Central memory CD4-positive, alpha-beta T cell (primary cell): ENCODE measurements at places on chromosomes 5 and 9.

DNA sequence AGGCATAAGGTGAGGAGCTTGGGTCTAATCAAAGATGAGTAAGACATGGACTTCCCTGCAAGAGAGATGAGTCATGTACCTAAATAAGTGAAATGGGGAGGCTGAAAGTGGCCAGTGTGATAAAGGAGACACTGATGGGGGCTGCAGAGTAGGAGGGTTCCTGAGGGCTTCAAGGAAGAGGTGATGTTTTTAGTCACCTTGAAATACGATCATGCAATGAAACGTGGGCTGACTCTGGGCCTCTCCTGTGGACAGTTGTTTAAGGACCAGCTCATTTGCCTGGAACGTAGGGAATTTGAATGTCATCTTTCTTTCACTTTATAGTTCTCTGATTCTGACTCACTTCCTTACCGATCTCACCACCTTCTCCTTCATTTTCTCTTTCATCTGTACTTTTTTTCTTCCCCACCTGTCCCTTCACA lies 49.6 kb upstream of the CPLX2 start:
- DNase-seq = no peak

DNA sequence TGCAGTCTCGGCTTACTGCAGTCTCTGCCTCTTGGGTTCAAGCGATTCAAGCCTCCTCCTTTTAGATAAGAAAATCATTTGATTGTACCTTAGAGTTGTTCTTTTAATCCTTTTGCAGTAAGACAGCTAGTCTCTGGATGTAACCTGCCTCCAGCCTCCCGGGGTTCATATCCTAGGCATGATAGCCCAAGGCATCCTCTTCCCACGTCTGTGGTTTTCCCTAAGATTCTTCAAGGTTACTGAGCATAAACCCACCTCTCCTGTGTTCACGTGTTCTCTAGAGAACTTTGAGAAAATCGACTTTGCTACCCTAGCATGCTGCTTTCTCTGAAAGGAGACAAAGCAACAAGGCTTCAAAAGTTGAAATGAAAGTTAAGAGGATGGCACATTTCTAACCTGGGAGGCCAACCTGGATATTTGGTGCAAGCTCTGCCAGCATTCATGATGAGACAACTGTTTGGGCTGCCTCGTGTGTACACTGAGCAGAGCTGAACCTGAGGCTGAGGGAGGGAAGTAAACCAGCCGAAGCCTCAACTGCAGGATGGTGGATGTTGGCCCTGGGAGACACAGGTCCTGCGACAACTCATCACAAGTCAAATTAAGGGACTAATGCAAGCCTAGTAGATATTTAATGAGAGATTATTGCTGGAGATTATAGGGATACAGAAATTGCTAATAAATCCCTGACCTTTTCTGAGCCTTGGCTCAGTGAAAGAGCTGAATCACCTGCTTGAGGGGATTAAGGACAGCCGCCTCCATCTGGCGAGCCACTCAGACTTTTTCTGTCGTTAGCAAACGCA lies 261.8 kb downstream of the ARHGAP26 start:
- no peak for DNase-seq

DNA sequence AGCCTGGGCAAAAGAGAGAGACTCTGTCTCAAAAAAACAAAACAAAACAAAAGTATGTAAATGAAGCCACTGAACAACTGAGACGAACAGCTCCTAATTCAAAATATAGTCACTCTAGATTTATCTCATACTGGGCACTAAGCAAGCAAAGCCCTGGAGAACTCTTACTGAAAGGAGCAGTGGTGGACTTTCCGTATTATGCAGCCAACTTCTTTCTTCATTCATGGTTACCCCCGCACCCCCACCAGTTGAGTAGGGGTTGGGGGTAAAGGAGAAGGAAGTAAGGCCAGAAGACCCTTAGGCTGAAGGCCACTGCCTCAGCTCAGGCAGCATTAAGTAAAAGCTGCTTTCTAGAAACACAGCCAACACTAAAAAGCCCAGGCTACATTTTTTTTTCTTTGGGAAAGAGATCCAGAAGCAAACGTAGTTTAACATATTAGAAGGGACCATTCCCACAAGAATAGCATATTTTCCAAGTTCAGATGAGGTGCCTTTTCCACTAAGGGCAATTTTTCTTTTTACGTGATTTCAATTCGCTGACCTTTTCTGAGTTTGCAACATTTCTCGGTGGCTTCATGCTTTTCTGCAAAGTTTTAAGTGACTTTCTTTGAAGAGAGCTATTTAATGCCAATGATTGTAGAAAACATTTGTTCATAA lies 55.3 kb downstream of the MAPKAP1 start:
- DNase-seq = no peak

- no peak for DNase-seq
Measured at GRCh38 chr5:59193616-59194319, 610.9 kb downstream of the RAB3C start.

GRCh38 chr5:170861667-170861916 lies 226 bp upstream of the RANBP17 start:
- no peak for DNase-seq

DNA sequence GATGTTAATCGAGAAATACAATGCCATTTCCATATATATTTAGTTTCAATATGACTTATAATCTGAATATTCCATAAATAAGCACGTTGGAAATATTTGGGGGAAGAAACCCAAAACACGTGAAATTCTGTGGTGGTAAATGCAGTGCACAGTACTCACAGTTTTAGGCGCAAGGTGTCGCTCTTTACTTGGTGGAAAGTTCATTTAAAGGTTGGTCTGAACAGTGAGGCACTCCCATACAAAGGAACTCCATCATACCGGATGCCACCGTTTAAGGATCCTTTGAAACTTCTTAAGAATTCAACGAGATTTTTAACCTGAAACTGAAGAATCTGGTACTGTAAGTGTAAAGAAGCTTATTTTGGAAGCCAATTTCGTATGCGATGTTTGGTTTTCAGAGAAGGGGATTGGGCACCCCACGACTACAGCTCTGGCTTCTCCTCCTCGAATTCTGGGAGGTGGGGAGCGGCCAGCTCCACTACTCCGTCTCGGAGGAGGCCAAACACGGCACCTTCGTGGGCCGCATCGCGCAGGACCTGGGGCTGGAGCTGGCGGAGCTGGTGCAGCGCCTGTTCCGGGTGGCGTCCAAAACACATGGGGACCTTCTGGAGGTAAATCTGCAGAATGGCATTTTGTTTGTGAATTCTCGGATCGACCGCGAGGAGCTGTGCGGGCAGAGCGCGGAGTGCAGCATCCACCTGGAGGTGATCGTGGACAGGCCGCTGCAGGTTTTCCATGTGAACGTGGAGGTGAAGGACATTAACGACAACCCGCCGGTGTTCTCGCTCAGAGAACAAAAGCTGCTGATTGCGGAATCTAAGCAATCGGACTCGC lies at the start of gene PCDHA11:
TSS of gene PCDHA11 (plus strand) at position 237 of the 834 bp plus-strand sequence. CDS start at position 384, 147 bp downstream.
- no peak for DNase-seq

DNA sequence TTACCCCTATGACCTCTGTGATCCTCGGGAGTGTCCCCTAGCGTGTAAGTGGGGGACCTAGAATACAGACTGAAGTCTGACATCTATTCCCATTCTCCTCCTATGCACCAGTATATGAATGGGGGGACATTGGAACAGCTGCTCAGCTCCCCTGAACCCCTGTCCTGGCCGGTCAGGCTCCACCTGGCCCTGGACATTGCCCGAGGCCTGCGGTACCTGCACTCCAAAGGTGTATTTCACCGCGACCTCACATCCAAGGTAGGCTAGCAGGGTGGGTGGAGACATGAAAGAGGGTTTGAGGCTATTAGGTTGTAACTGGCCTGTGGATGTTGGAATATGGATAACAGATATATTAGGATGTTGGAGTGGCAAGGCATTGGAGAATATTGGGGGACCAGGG lies 1.7 kb downstream of the TESK1 start:
- no peak for DNase-seq

GRCh38 chr9:115400796-115401195 lies 282.8 kb upstream of the TNC start:
- DNase-seq = no peak

GRCh38 chr5:97022898-97023297 lies 87.0 kb downstream of the LNPEP start:
- DNase-seq = no peak

DNA sequence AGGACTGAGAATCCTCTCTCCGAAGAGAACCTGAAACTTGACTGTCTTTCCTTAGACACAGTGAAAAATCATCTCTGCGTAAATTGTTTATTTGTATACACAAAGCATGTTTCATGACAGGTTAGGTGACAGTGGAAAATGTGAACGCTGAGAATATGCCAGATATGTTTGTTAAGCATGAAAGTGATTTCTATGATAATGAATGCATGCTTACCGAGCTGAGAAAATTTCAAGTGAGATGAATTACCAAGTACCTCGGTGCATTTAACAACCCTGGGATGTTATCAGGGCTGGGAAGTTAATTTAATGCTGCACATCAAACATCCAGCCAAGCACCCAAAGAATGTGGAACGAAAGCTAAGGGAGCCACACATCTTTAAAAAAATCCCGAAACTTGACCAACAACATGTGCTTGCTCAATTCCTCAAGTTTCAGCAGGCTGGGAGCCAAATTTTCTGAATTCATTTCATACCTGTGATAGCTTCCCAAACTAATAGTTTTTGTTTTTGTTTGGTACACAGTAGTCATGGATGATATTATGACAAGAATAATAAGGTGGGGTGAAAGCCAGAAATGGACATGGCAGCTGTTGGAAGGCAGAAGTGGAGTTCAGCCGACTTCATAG lies 336.9 kb downstream of the ARHGEF28 start:
- DNase-seq = no peak

GRCh38 chr5:39505791-39506190 lies 81.0 kb upstream of the DAB2 start:
- no peak for DNase-seq

- no peak for DNase-seq
Measured at GRCh38 chr9:93198117-93198837, 14.3 kb downstream of the WNK2 start.

GRCh38 chr5:100772006-100772405 lies 131.1 kb downstream of the ST8SIA4 start:
- DNase-seq = no peak

GRCh38 chr9:110655754-110656641 lies 12.6 kb upstream of the MUSK start:
- no peak for DNase-seq

- no peak for DNase-seq
Measured at GRCh38 chr9:133470988-133471387, 7.9 kb downstream of the SLC2A6 start.

- no peak for DNase-seq
Measured at GRCh38 chr9:114060711-114061110, 17.4 kb downstream of the AMBP start.

- no peak for DNase-seq
Measured at GRCh38 chr5:150573867-150574817, 66.2 kb downstream of the NDST1 start.

DNA sequence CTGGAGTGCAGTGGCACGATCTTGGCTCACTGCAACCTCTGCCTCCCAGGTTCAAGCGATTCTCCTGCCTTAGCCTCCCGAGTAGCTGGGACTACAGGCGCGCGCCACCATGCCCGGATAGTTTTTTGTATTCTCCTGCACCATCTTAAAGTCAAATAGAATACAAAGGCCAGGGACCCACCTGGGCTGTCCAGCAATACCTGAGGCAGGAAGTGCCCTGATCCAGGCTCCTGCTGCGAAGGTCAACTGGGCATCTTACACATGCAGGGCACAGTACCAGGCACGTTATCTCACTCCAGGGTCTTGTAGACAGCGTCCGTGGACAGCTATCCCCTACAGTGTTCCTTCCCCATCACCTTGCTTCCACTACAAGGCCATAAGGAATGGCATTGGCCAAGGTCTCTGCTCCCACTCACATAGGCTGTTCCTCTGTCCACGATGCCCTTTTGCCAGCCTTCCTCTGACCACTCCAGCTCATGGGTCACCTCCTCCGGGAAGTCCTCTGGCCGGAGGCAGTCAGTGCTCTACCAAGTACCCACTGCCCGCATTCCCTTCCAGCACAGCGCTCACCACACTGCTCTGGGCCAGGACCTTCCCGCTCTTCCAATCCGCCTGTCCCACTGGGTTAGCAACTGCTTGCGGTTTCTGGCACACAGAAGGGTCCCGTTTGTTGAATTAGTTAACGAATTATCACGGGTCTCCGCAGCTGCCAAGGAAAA lies 978 bp downstream of the P4HA2 start:
- no peak for DNase-seq

DNA sequence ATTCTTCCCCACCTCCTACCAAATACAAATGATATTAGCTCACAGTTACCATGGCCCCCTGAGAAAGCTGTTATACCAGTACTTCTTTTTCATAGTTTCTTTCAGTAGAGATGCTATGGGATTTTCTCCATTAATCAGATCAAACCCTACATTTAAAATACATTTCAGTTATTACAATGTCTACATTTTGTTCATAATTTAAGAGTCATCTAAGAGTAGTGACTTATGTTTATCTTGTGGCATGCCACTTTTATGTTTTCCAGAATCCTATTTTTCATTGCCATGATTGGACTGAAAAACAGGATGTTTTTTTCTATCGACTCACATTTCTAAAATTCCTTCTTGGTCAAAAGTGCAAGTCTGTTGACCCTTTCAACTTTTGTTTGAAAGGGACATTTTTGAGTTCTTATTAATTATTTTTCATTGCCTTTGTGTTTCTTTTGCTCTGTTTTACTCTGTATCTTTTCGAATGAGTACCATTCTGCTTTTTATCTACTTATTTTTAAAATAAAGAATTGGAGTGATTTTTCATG lies 77.4 kb upstream of the ANXA1 start:
- no peak for DNase-seq

DNA sequence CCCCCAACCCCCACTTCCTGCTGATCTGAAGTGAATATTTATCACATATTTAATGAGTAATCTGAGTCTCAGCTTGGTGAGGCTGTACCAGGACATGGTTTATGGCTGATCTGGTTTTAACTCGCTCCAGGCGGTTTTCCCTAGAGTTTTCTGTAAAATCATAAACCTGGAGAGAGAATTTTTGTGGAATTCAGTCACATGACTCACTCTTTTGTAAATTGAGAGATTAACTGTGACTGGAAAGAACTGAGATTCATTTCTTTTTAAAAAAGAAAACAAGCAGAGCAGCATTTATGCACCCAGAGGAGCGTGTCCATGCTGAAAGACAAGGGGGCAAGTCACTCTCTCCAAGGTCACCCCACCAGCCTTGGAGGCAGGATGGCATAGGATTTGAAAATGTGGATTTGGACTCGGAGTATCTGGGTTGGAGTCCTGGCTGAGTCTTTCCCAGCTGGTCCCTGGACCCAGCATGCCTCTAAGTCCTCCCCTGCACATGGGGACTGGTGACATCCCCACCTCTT lies 81.8 kb downstream of the ZNF618 start:
- no peak for DNase-seq

- no peak for DNase-seq
Measured at GRCh38 chr5:132478366-132478871, 12.2 kb downstream of the IRF1 start.

GRCh38 chr9:14219850-14220249 lies 94.1 kb downstream of the NFIB start:
- DNase-seq = no peak

- DNase-seq = no peak
Measured at GRCh38 chr5:132243366-132243977, 14.0 kb upstream of the PDLIM4 start.

GRCh38 chr5:109553846-109554245 lies 135.9 kb upstream of the MAN2A1 start:
- no peak for DNase-seq
